ENCODE measurements at places on chromosomes 16 and 17. TPM values are rescaled to one million over a fixed set of nuclear protein-coding genes. Genes with fewer than 3 reads are reported as not detected.

The STH gene
- not detected for total RNA-seq

The TBC1D3I gene
- 5.8 TPM for total RNA-seq

The VMO1 gene
- total RNA-seq: not detected

The CCDC154 gene
- 0.48 TPM for total RNA-seq

The ACD gene
- total RNA-seq: 11.3 TPM

The HDAC5 gene
- total RNA-seq: 26.7 TPM

- DNase-seq: no peak
These were observed 668 bp downstream of the MMP15 start for GRCh38 chr16:58026139-58026704.

- DNase-seq: no peak
These were observed 55.9 kb downstream of the KCNJ2 start for GRCh38 chr17:70225276-70225675.

- DNase-seq: no peak
These were observed 37.4 kb downstream of the COX4I1 start for GRCh38 chr16:85836706-85837582.

GRCh38 chr16:59148056-59148768, 414.1 kb upstream of the GOT2 start:
- DNase-seq: no peak

- DNase-seq: no peak
These were observed 20.1 kb downstream of the UNC119 start for GRCh38 chr17:28532050-28532960.

DNA sequence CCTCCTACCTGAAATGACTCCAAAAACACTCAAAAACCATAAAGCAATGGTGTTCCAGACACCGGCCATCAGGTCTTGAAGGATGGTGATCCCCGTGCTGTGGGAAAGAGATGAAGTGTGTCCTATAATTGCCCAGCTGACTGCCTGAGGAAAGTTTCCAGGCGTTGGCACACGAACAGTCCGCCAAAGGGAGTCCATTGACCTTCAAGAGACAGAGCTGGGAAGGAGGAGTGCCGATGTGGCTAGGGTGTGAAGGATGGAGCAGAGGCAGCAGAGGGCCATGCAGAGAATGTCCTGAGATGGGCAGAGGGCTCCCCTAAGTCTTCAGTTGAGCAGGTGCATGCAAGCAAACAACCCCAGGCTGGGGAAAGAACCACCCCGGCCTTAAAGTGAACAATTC, 11.9 kb upstream of the NUBP1 start:
- DNase-seq: no peak

DNA sequence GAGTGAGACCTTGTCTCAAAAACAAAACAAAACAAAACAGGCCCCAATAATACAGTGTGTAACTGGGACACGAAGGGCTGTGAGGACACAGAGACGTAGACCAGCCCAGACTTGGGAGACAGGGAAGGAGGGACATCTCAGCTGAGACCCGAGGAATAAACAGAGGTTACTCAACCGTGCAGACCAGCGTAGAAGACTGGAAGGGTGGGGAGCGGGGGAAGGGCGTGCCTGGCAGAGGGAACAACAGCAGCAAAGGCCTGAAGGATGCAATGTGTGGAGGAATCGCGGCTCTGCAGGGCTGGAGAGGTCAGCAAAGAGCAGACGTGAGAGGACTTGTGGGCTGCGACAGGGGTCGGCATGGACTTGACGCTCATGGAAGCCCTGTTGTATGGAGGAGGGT, 11.6 kb upstream of the CES4A start:
- DNase-seq: no peak

- peak; percentile 33 for DNase-seq
These were observed 161.2 kb upstream of the IRX3 start for GRCh38 chr16:54447576-54448440.

GRCh38 chr17:28946239-28946638, 5.1 kb downstream of the PHF12 start:
- no peak for DNase-seq

- DNase-seq: no peak
These were observed 5.7 kb downstream of the HOXB2 start for GRCh38 chr17:48539177-48539576.

DNA sequence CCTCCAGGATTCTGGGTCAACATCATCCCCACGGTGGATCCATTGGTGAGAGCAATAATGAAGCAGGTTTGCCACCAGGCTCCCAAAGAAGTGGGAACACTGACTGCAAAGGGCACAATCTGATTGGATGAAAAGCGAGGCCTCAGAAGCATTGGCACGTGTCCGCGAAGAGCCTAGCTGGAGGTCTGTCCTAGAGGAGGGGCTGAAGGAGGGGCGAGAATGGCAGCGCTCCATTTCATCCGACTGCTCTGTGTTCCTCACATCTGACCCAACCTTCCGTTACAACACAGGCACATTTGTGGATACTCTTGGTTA, 79.9 kb downstream of the MRC2 start:
- DNase-seq: no peak

DNA sequence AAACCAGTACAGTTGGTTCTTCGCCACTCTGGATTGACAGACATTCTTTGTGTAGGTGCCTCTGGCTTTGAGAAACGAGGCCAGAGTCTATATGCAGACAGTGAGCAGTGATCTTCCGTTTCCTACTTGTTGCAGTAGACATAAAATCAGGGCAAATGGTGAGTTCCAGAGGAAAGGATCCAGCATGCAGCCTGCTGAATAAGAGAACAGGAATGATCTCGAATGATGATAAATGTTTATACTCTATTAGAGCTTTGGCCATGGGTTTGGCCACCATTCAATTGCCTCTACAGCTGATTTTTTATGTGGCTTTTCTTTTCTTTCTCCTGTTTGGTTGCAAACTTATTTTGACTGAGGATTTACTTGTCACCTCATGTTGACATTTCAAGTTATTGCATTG, 286.7 kb downstream of the IRX3 start:
- no peak for DNase-seq

- no peak for DNase-seq
These were observed 8.5 kb downstream of the MPG start for GRCh38 chr16:86483-86952.

DNA sequence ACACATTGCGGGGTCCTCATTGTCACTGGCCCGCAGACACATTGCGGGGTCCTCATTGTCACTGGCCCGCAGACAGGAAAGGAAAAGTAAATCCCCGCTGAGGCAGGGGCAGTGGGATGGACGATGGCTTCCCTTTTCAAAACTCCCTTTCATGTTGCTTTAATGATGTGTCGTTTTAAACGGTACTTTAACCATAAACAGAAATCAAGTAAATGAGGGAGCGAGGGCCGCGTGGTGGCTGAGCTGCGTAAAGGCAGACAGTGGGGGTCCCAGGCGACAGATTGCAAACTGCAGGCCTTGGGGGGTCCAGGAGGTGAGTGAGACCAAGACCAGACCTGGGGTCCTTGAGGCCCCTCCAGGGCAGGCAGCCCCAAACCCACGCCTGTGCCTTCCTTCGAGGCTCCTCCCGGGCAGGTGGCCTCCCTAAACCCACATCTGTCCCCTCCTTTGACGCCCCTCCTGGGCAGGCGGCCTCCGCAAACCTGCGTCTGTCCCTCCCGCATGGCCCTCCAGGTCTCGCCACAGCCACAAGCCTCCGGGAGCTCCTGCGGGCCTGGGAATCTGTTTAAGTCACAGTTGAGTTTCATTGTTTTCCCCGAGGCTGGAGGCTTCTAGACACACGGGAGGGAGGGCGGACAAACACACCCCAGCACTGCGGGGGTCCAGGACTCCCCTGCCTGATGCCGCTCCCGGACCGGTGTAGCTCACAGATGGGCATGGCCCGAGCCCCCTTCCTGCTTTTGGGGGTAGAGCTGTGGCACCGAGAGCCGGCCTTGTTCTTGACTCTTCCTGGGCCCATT, 7.3 kb downstream of the PIEZO1 start:
- no peak for DNase-seq

DNA sequence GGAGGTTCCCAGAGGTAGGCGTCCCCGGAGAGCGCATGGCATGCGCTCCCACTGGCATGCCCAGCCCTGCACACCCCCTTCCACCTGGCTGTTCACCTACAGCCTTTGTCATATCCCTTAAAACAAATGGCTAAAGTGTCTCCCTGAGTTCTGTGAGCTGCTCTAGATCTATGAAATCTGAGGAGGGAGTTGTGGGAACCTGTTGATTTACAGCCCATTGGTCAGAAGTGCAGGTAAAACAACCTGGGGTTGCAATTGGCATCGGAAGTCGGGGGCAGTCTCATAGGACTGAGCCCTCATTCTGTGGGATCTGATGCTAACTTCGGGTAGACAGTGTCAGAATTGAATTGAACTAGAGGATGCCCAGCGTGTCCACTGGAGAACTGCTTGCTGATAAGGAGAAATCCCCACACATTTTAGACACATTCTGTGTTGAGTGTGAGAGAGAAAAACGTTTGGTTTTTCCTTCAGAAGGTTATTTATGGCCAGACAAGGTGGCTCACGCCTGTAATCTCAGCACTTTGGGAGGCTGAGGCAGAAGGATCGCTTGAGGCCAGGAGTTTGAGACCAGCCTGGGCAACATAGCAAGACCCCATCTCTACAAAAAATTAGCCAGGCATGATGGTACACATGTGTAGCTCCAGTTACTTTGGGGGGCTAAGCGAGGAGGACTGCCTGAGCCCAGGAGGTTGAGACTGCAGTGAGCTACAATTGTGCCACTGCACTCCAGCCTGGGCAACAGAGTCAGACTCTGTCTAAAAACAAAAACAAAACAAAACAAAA, 22.1 kb upstream of the GSG1L start:
- DNase-seq: no peak

DNA sequence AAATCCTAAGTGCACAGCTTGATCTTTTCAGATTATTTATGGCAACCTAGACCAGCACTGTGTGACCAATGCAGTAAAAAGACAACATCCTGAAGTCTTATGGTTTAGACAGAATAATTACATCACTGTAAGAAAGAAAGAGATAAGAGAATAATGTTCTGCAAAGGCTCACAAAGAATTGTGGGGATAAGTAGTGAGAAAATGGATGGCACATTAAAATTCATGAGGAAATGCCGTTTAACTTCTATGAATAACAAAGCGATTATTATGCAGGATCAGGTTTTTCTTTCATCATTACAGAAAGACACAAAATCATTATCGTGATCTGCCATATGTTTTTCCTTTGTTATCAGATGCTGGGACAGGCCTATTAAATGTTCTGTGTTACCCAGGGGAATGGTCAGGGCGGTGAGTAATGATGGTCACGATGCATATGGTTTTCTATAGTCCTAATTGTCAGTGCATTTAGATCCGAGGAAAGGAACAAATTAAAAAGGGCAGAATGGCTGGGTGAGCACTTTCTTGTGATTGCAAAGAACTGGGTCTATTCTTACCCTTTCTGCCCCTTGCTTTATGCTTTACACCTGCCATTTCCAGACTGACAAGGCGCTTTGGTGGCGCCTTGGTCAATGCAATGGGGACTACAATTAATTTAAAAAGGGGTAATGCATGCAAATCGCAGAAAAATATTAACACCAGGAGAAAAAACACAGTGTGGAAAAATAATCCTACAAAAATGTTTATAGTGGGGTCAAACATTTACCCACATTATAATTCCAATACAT, 18.1 kb upstream of the DHX40 start:
- peak; percentile 57 for DNase-seq

GRCh38 chr16:58970775-58971174, 236.7 kb upstream of the GOT2 start:
- DNase-seq: peak; percentile 5

DNA sequence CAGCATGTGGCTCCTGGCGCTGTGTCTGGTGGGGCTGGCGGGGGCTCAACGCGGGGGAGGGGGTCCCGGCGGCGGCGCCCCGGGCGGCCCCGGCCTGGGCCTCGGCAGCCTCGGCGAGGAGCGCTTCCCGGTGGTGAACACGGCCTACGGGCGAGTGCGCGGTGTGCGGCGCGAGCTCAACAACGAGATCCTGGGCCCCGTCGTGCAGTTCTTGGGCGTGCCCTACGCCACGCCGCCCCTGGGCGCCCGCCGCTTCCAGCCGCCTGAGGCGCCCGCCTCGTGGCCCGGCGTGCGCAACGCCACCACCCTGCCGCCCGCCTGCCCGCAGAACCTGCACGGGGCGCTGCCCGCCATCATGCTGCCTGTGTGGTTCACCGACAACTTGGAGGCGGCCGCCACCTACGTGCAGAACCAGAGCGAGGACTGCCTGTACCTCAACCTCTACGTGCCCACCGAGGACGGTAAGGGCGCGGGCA, 645 bp downstream of the NLGN2 start:
- DNase-seq: no peak
